ENCODE measurements at places on chromosomes 2 and 18.
A peak's percentile ranks its signal among the peaks of the same experiment; 100 is the strongest.

DNA sequence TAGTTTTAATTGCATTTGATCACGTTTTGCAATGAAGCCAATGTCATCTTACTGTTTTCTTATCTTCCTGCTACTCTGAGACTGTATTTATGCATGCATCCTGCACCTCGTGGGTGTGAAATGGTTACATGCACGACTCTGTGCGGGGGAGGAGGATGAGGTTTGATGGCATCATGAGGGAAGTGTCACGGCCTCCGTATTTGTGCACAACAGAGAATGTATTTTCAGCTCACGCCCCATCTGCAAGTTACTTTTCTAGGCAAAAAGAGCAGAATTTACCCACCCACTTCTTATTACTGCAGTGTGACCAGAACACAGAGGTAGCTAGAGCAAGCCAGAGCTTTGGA lies 145.1 kb downstream of the TDRD15 start:
- no peak for DNase-seq

DNA sequence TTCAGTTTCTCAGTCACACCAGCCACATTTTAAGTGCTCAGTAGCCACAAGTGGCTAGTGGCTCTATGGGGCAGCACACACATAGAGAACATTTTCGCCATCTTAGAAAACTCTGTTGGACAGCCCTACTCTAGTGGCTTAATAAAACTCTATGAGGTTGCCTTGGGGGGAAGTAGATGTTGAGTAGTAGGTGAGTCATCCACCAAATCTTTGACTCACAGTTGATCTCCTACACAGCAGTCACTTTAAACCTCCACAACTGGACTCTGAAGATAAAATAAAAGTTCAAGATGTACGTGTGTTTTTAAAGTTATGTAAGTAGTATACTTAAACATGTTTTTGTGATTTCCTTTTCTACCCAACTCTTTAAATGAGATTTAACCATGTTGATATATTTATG lies 379.0 kb downstream of the SETBP1 start:
- no peak for DNase-seq

DNA sequence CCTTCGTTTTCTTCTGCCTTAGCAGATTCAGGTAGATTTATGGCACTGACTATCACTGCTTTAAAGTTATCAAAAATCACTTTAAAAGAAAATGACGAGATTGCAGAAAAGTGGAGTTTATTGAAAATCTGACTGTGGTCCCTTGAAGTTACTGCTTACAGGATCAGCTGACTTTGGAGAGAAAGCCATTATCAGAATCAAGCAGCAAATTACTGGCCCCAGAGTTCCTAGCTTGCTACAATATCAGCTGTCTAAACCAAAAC lies 18.5 kb downstream of the MBP start:
- DNase-seq = no peak

DNA sequence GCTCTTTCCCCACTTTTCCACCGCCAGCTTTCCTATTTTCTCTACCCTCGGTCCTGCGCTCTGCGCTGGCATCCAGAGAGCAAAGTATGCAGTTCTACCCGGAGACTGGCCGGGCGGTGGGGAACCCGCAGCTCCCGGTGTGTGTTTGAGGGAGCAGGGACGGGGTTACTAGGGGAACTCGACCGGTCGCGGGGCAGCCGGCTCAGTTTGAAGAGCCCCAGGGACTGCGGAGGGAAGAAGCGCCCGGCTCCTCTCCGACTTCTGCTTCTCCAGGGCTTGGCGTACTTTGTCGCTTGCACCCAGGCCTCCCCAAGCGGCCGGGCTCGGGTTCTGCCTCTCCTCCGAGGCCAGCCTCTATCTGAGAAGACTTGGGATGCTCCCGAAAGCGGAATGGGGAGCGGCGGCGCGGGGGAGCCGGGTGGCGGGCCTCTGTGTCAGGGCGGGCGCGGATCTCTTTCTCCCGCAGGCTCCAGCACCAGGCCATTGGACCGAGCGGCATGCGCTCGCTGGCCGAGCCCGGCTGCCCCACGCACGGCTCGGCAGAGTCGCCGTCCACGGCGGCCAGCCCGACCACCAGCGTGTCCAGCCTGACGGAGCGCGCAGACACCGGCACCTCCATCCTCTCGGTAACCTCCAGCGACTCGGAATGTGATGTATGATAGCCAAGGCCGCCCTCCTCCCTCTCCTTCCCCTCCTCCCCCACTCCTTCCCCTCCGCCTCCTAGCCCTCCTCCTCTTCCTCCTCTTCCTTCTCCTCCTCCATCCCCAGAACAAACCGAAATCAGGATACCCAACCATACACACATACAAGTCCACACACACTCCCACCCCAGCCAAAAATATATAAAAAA lies 2.8 kb downstream of the SIX3 start:
- DNase-seq = no peak

- no peak for DNase-seq
Measured at GRCh38 chr2:149954981-149955600, 367.5 kb upstream of the MMADHC start.

DNA sequence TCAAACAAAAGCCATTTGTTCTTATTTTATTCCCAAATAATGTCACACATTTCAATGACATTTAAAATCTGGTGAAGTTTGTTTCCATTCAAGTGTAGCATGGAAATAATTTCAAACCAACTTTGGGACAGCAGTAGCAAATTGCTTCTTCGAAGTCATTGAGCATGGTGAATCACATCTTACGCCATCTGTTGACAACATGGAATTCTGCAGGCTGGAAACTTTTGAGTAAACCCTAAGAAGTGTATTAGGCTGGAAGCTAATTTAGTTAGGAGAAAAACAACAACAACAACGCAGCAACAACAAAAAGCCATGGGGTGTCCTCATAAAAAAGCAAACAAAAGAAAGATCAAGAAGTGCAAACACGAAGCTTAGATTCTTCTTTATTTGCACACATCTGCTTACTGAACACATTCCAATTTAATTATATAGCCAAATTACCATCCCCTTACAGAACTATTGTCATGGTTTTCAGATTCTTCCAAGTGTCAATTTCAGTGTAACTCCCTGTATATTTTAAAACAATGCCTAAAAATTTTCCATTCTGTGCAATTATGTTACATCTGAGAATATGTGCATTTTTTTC lies 659.0 kb upstream of the CDH7 start:
- no peak for DNase-seq

GRCh38 chr2:66521291-66521922 lies 86.5 kb downstream of the MEIS1 start:
- DNase-seq = no peak

GRCh38 chr2:53417385-53417784 lies 350.2 kb upstream of the CHAC2 start:
- no peak for DNase-seq

DNA sequence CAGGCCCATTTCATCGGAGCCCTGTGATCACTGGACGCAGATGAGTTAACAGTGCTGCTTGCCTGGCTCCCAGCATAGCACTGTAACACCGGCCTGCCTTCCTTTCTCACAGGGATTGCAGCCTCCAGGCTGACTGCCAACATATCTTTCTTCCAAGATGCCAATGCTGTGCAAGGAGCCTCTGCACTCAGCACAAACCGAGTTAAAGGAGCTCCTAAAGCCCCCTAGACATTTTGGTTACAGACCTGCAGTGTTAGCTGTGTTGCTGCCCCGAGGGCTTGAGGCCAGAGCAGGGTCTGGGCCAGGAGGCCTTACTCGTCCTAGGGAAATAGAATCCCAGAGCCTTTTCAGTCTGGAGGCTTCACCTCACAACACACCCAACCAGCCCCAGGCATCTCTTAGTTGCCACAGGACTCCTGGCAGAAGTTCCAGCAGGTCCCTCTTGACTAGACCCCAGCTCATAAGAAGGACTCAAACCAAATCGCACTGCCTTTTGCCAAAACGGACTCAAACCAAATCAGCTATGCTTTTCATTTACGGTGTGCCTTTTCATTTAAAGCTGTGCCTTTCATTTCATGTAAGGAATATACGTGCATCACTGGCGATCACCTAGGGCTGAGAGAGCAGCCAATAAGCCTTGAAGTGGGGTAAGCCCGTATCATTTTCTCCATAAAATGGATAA lies 58.4 kb upstream of the EML4 start:
- DNase-seq = no peak

DNA sequence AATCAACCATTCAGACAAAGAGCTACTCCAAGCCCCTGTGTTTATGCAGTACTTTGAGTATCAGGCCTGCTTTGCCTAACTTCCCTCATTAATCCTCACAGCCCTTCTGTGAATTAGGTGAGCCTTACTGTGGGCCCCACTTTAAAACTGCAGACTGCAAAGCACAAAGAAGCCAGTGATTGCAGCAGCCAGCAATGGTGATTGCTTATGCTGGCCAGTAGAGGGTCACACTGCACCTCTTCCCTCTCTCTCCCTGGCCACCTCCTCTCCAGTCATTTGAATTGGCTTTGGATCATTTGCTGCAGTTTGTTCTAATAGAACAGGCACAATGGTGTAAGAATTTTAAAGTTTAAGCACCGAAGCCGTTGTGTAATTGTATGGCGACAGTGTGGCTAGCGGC lies 229.9 kb downstream of the AGPS start:
- DNase-seq = no peak

- peak; percentile 67 for DNase-seq
Measured at GRCh38 chr2:112148477-112148876, 10.3 kb downstream of the FBLN7 start.

GRCh38 chr2:29014331-29014730 lies 33.2 kb downstream of the TOGARAM2 start:
- peak; percentile 51 for DNase-seq

- no peak for DNase-seq
Measured at GRCh38 chr18:36724591-36725001, 104.2 kb downstream of the TPGS2 start.

DNA sequence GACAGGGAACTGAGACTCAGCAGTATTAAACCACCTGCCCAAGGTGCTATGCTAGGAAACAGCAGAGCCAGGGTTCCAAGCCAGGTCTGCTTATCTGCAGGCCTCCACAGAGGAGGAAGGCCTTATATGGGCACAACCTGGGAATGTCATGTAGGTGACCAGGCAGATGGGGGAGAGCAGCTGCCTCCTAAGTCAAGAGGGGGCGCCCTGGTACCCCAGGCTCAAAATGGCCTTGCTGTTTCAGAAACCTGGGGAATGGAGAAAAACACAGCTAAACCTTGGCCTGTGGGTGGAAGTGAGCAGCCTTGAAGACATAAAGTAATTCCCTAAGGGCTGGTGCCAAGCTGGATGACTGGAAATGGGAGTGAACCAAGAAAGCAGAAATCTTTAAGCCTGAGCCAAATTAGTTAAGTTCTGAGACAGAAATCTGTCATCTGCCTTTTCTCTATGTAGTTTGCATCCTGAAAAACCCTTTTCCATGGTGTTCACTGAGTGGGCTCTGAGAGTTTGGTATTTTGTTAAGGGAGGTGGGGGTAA lies 79.1 kb downstream of the MAPK4 start:
- no peak for DNase-seq
